Activated CD4-positive, alpha-beta T cell treated with anti-CD3 and anti-CD28 coated beads for 4 hours (primary cell): ENCODE measurements at places on chromosomes 12 and 14.

GRCh38 chr14:35958499-35958898, 132.4 kb downstream of the BRMS1L start:
- no peak for DNase-seq

- DNase-seq: no peak
These were observed 28.5 kb upstream of the SRGAP1 start for GRCh38 chr12:63816031-63816430.

DNA sequence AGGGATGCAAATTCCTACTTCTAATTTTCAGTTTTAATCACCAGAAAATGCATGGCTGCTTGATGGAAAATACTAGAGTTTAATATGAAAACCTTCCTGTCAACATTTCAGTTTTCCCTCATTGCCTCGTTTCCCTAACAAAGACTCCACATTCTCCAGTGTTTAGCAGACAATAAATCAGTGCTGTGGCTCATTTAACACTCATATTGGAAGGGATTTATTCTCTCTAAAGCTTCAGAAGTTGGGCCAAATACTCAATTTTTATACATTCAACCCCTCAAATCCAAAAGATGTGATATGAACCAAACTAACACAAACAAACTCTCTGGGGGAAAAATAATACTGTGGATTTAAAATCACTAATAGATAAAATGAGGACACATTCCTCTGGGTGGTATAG, 482.5 kb downstream of the FLRT2 start:
- no peak for DNase-seq

DNA sequence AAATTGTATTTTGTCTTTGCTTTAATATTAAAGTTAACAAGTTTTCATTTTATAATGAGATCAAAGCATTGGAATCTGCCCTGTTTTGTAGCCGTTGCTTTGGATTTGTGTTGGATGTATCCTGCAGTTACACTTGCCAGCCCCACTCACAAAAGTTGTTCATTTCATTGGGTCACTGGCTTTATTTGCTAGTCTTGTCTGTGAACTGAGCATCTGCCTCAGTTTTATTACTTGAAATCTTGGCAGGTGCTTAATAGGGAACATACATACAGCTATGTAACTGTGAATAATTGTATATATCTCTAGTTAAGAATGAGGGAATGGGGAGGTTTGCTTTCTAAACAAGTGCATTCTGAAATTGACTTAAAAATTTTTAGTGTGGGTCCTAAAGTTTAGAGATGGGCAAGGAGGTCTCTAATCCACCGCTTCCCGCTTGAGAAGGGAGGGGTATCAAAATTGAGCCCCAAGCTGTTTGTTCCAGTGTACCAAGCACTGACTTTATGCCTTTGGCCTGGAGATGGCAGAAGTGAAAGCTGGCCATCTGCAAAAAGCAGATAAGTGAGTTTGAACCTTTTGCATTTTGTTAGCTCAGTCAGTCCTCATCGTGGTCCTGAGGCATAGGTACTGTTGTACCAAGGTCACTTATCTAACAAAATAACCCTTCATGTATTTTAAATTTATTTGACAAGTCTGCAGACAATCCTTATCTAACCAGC, 9.3 kb downstream of the EIF5 start:
- no peak for DNase-seq

GRCh38 chr14:38723959-38724358, 379.1 kb downstream of the SEC23A start:
- no peak for DNase-seq

DNA sequence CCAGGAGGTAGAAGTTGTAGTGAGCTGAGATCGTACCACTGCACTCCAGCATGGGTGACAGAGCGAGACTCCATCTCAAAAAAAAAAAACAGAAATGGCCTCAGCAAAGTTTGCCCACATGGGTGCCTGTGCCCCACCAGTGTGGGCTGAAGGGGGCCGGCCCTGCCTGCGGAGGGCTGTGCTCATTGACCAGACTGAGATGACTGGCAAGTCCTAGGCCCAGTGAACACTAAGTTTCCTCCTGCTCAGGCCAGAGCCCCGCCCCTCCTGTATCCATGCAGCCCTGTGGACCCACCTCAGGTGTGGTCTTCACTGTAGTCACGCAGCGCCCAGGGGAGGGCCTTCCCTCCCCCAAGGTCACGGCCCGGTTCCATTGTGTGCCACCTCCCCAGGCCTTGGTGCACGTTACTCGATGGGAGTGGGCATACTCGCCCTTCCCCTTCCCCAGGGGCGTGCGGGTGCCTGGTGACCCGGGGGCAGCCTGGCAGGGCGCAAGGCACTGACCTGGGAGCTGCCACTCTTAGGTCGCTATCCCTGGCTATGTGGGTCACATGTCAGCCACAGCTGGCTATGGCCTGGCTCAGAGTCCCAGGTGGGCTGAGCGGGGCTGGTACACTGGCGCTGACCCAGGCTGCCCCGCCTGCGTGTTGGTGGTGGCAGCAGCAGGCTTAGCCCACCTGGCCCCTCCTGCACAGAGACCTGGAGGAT, 16.1 kb downstream of the INF2 start:
- no peak for DNase-seq
